ENCODE measurements at places on chromosomes 6 and 20.

DNA sequence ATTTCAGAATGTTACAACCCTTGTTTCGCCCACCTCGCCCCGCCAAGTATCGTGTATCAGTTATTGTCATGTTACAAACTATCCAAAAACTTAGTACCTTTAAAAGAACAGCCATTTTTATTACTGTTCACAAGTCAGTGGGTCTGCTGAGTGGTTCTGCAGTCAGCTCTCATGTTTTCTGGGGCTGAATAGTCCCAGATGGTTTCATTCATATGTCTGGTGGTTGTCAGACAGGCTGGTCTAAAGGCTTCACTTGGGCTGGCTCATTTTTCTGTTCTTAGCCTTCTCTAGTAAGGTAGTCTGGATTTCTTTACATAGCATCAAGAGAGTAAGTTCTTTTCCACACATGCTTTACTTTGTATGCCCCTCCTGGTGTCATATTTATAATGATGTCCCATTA lies 8.6 kb downstream of the ZNF292 start:
- DNase-seq = no peak

DNA sequence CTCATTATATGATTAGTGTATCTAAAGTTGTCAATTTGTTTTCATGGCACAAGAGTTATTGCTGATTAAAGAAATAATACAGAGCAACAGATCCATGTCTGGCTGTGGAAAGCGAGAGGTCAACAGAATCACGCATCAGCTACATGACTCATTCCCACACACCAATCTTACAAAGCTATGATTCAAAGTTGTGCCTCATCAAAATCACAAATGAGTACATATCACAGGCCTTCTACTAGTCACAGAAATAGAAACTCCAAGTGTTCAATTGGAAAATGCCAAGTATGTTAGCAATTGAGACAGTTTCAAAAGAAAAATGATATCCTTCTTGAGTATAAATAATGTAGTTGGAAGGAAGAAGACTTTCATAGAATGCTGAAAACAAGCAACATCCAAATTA lies 57.8 kb upstream of the NKAIN2 start:
- no peak for DNase-seq

DNA sequence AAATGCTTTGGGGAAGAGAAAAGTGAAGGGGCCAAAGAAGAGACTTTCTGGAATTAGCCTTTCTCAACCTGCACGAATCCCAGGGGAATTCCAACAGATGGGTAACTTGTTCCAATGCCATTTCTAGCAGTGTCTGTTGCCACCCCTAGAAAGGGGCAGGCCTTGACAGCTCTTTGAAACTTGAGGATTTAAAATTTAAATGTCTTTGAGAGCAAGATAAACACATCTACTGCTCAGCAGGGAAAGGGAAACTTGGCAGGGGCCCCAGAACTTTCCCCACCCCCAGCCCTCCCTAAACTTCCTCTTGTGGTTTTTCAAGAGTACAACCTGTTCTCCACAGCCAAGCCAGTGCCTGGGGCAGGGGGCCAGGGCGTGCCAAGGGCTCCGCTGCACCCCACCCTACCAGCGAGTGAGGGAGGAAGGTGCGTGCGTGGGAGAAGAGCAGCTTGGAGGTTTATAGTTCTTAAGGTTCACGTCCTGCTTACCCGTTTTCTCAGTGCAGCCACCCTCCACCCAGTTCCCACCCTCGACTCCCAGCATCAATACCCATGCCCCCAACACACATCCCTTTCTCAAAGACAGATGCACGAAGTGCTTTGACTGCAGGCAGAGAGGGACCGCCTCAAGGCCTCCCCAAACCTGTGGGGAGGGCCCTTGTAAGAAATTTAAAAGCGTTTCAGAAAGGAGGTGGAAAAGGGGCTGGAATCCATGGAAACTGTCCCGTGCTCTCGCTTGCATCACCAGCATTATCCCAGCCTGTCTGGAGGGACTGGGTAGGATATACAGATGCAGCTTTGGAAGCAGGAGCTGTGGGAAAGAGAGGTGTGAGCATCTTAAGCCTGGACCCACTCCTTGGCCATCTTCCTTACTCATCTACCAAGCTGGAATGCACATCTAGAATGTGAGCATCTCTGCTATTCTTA lies 4.5 kb upstream of the TAF8 start:
- DNase-seq = peak; percentile 70

DNA sequence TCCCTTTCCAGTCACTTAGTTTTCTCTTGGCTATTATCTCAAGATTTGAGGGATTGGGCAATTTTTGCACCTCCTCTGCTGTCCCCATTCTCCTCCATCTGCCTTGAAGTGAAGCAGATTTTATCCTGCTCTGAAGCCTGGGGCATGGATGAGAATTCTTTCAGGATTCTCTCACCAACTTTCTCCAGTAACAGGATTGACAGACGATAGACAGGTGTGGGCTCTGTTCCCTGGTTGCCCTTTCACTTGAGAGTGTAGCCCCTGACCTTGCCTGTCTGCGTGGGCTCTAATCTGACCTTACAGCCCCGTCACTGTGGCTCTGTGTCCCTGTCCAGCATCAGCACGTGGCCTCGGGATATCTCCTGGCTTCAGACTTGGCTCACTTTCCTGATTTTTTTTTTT lies 27.1 kb downstream of the CDYL start:
- no peak for DNase-seq

DNA sequence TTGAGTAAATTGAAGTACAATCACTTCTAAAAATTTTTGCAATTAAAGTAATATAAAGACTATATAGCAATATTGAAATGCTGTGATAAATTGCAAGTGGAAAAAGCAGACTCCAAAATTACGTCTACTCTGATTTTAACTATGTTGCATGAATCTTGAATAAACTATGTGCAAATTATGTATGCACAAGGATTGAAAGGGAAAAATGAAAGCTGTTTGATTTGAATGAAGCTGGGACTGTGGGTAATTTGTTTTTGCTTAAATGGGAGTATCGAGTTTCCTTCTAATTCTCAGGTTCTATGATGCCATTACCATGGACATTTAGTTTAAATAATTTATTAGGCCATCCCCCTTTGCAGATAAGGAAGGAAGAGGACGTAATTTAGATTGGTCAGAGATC lies 198.7 kb upstream of the MYLIP start:
- DNase-seq = no peak

GRCh38 chr6:118553132-118553531 lies 5.0 kb downstream of the PLN start:
- DNase-seq = no peak

DNA sequence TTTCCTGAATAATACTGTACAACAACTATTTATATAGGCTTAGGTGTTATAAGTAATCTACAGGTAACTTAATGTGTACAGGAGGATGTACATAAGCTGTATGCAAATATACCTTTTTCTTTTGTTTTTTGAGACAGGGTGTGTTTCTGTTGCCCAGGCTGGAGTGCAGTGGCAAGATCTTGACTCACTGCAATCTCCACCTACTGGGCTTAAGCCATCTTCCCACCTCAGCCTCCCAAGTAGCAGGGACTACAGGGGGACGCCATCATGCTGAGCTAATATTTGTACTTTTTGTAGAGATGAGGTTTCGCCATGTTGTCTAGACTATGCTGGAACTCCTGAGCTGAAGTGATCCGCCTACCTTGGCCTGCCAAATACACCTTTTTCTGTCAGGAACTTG lies 191.7 kb upstream of the ZNF217 start:
- DNase-seq = no peak

GRCh38 chr6:69202768-69203167 lies 567.7 kb downstream of the ADGRB3 start:
- DNase-seq = no peak

GRCh38 chr6:26484161-26484560 lies 15.9 kb upstream of the BTN1A1 start:
- no peak for DNase-seq

GRCh38 chr6:27743787-27744186 lies 168.4 kb downstream of the OR2B2 start:
- no peak for DNase-seq

DNA sequence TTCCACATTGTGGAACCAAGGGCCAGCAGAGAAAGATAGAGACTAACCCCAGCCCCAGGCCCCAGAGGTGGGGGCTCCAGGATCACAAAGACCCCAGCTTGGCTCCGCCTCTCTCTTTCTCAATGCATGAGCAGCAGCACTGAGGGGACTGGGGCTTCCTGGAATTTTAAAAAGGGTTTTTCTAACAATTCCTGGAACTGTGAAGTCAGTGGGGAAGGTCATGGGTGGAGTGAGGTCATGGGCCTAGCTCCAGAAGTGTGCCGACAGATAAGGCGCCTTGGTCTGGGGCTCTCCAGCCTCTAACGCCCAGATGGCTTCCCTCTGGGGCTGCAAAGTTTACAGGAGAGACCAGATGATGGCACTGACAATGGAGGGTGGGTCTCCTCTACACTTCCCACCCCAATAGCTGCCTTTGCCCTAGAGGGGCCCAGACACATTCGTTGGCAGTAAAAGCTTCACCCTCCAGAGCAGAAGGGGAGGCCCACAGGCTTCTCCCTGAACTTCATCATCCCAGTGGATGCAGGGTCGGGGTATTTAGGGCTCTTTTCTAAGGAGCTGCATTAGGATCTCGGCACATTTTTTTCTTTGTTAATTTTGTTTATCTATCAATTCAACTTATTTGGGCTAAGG lies 46.9 kb upstream of the CD93 start:
- DNase-seq = no peak

DNA sequence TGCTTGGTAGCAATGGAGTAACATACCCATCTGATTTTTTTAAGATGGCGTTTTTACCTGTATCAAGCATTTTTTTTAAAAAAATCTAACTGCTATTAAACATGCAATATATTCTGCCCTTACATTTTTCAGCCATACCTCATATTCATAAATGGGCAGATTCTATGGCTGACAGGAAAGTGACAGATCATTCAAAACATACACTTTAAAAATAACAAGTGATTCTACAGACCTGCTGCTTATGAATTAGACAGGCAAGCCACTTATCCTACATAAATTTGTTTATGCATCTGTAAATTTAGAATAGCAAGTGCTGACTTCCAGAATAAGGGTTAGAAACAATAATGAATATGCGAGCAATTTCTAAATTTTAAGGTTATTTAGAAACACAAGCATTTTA lies 82.7 kb downstream of the TBXT start:
- no peak for DNase-seq

- DNase-seq = no peak
These were observed 577 bp upstream of the C6orf141 start for GRCh38 chr6:49549691-49550491.

DNA sequence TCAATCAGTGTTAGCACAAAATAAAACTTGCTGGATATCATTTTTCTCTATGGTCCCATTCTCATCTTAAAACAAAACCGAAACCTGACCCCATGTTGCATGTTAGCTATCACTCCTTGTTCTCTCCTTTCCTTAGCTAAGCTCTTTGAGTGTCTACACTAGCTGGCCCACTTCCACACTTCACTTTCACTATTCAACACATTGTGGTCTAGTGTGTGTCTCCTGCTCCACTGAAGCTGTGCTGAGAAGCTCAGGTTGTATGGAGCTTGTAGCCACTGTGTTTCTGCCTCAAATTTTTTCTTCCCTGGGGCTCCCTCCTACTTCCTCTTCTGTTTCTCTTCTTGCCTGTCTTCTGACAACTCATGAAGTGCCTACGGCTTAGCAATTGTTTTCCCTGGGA lies 223.0 kb downstream of the NKAIN2 start:
- no peak for DNase-seq

- DNase-seq = no peak
These were observed 4.0 kb downstream of the PKIG start for GRCh38 chr20:44586289-44586911.

GRCh38 chr20:15818651-15819071 lies 754.6 kb downstream of the KIF16B start:
- no peak for DNase-seq

DNA sequence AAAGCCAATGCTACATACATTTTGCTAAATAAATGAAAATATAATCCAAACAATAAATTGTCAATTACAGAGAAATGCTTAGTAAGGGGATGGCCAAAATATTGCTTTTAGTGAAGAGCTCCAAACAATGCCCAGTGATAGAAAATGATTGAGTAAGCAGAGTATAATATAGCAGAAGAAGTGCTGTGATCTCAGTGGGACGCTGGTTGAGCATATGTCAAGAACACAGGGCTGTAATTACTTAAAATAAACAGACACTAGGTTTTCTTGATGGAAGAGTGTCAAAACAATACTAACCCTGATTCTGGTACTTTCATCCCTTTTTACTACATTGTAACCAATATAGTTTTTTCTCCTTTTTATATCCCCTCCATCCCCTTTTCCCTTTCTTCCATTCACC lies 150.3 kb downstream of the GRIK2 start:
- DNase-seq = no peak

DNA sequence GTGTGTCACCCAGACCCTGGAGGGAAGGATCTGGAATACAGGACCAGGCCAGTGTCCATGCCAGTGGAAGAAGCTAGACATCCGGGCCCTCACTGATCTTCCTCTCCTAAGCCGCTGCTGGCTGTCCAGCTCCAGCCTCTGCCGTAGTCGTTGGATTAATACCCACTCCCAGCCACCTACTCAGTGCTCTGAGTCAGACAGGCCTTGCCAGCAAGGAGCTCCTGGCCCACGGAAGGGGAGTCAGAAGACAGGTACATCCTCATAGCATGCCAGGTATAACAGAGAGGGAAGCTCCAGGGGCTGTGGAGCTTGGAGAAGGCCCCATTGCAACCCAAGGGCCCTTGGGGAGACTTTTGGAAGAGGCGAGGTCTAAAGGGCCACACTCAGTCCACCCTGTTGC lies 49.0 kb downstream of the STK35 start:
- no peak for DNase-seq

GRCh38 chr6:15285682-15286294 lies 39.9 kb downstream of the JARID2 start:
- no peak for DNase-seq

- DNase-seq = no peak
These were observed 223.4 kb downstream of the PREX1 start for GRCh38 chr20:48604426-48604825.

DNA sequence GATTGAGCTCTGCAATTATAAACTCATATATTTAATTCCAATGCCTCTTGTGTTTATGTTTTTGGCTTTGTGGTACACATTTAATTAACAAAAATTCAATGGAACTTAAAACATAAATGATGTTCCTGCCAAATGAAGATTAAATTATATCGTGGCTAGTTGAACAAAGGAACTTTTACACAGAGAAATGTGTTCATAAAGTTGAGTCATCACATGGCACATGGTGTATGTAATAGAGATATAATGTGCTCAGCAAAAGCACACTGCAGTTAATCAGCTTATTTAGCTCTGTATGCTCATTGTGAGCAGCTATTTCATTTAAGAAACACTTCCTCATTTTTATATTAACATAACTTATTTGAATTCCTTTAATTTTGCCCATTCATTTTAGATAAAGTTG lies 1295.6 kb upstream of the CITED2 start:
- no peak for DNase-seq

- no peak for DNase-seq
These were observed 229.9 kb upstream of the GRIK2 start for GRCh38 chr6:101163611-101164010.

- no peak for DNase-seq
These were observed 88.3 kb downstream of the CEBPB start for GRCh38 chr20:50278684-50279531.

- DNase-seq = no peak
These were observed 251.7 kb downstream of the ALDH8A1 start for GRCh38 chr6:134698228-134698627.

DNA sequence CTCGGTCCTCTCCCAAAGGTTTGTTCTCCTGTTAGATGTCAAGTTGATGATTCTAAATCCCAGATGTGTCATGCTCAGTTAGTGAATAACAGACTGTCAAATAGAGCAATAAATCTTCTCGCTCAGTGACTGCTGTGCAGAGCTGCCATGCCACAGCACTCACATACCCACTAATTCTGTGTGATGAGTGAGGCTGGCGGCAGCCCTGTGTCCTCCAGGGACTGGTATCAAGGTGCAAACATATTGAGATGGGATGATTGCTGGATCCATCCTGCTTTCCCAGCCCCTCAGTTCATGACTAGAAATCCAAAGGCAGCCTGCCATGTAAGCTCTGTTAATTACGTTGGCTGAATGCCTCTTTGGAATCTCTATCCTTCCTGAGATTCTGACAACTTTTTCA lies 103.9 kb downstream of the OLIG3 start:
- DNase-seq = no peak
